ENCODE measurements at places on chromosomes 1 and 21. TPM values are rescaled to one million over a fixed set of nuclear protein-coding genes. Genes with fewer than 3 reads are reported as not detected.

- DNase-seq, result no peak
Observed at GRCh38 chr1:61140778-61141177, 58.4 kb downstream of the NFIA start.

AGMAT gene
- 0.82 TPM for total RNA-seq

- no peak for DNase-seq
Observed at GRCh38 chr1:76281306-76281705, 206.8 kb downstream of the ST6GALNAC3 start.

FCRLA gene
- not detected for total RNA-seq

DNA sequence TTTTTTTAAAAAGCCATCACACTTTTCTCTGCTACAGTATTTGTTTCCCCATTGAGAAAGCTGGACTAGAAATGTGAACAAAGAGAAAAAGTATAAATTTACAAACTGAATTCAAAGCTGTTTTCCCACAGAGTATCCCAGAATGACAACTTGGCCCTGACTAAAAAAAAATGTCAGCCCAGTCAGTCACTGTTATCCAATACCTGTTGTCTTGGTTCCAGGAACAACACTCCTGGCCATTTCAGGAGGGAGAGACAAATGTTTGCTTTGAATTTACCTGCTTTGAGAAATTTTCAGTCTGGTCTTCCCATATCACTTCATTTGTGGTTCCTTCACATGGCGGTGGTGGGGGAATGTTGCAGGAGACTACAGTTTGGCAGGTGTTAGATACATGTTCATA is 46.2 kb downstream of the COLGALT2 start:
- DNase-seq, result no peak

DNA sequence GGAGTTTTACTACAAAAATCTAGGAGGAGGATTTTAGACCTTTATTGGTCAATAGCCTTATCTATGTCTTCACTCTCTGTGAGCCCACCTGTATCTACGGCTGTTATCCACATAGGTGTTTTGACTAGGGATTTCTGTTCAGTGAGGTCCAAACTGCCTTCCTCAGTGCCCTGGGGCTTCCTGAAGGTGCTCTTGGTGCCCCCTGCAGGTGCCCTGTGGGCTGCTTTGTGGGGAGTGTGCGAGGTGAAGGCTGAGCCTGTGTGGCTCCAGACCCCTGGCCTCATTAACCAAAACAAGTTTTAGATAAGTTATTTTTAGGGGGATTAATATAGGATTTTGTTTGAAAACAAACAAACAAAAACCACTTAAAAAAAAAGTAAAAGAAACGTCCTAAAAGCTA is 122.5 kb downstream of the KIF26B start:
- DNase-seq, result no peak

LRRC71 gene
- total RNA-seq, result not detected

C1orf87 gene
- total RNA-seq, result not detected

SLAMF6 gene
- total RNA-seq, result under 0.01 TPM

DNA sequence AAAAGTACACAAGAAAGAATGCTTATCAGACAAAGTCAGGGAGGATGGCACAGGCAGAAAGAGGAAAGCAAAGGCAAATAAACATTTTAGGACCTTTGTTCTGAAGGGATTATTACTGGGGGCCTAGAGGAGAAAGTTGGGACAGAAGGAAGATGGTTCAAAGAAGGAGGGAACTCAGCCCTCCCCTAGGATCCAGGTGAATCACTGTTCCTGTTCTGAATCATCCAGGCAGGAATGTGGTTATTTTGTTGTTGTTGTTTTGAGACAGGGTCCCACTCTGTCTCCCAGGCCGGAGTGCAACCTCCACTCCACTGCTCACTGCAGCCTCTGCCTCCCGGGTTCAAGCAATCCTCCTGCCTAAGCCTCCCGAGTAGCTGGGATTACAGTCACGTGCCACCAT is 38.5 kb upstream of the PSEN2 start:
- DNase-seq, result no peak

DNA sequence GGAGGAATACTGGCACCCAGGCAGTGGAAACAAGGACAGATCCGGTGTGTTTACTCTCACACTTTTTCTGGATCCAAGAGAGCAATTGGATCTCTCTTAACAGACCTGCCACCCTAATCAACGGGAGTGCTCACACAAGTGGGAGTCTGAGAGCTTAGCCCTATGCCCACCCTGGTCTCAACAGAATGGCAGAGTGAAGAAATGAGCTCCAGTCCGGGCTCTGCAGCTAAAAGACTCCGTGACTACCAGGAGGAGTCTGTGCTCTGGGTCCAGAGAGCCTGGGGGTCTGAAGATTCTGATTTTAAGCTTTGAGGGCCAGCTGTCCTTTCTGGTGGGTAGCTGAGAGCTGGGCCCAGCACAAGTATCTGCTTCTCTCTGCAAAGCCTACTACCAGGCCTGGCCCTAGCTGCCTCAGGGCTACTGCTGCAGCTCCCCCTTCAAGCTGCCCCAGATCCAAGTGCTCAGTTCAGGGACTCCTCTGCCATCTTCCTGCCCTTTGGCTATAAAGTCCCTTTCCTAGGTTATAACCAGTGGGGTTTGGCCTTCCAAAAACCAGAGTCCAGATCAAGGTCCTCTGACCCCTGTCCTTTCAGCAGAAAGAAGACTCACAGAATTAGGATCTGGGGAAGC is 3.9 kb downstream of the S100A9 start:
- DNase-seq, result no peak

- DNase-seq, result peak; percentile 77
Observed at GRCh38 chr1:3312898-3313575, 141.4 kb upstream of the ARHGEF16 start.

HPDL gene
- 1.6 TPM for total RNA-seq

BARHL2 gene
- under 0.01 TPM for total RNA-seq

- no peak for DNase-seq
Observed at GRCh38 chr21:14096172-14096571, 114.6 kb downstream of the LIPI start.

FCAMR gene
- not detected for total RNA-seq

GRCh38 chr1:48109390-48110013 is 112.3 kb upstream of the TRABD2B start:
- DNase-seq, result no peak
